Spinal cord (tissue), 10 donors: ENCODE measurements at places on chromosomes 2 and 18.

DNA sequence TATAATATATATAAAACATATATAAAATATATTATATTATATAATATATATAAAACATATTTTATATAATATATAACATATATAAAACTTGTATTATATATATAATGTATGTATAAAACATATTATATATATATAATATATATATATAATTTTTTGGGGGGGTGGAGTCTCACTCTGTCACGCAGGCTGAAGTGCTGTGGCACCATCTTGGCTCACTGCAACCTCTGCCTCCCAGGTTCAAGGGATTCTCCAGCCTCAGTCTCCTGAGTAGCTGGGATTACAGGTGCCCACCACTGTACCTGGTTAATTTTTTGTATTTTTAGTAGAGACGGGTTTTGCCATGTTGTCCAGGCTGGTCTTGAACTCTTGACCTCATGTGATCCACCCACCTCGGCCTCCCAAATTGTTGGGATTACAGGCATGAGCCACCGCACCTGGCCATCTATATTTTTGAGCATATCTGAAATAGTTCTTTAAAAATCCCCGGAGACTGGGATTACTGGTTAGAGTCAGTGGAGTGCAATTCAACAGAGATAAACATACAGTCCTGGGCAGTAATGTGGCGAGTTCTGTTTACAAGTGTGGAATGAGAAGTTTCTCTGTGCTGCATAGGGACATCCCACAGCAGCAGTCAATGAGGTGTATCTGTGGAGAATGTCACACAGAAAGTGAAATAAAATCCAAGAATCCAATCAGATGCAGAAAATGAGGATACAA, 208.4 kb downstream of the MYCN start:
- DNase-seq = no peak

- DNase-seq = no peak
Measured at GRCh38 chr2:99822474-99823207, 319.7 kb downstream of the AFF3 start.

DNA sequence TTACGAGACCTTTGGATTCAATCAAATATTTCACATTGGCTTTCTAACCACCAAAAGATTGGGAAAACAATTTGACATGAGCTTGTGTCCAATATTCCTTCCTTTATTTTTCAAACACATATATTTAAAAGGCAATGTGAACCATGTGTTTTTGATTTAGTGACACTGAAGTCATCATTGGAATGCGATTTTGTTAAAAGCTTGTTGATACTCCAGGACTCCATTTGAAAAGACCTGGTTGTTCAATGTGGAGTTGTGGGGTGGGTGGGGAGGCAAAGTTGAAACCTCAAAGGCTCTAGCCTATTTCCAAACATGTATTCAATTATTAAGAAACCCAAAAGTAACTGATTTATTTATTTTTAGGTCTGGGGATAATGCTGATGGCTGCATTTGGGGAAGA, 114.1 kb upstream of the TRIB2 start:
- no peak for DNase-seq

DNA sequence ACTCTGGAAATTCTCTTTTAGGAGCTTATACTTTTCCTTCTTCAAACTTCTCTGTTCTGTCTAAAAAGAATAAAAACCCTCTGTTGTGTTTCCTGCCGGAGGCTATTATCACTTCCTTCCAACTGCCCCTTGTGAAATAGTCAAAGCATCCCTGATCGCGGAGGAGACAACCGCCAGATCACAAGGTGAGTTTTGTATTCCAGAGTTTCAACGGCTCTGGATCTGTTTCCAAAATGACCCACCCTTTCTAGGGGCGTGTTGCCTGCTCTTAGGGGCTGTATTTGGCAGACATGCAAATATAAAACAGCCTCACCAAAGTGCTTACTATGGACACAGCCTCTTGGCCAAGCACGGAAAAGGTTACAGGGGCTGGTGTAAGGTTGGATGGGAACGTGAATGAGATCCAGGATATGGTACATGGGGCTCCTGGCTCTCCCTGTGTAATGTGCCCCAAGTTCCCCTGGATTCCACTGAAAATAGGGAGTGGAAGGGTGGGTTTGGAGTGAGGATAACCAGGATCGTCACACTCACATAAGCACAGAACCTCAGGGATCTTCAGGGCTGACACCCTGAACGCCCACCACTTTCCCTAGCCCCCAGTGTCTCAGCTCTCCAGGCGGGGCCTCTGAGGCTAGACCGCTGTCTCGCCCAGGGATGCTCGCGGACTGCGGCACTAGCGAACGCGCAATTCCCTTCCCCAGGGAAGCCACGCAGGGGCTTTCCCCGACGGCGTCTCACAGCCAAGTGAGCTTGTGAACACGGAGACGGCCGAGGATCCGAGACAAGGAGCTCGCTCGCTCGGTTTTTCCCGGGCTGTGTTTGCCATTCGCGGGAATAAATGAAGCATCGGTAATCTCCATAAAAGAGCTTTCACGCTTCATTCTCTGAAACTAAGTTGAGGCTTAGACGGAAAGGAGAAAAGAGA, 14.4 kb downstream of the EN1 start:
- DNase-seq = no peak
